Epithelial cell of proximal tubule (primary cell): ENCODE measurements at places on chromosomes 1 and 21. TPM values are rescaled to one million over a fixed set of nuclear protein-coding genes. Genes with fewer than 3 reads are reported as not detected.

Gene CGN
- 9.5 and 10.1 TPM in 2 replicates for total RNA-seq

Gene PDC
- not detected in 2 replicates for total RNA-seq

Gene PCP4
- not detected in 2 replicates for total RNA-seq

Gene ZZZ3
- 32.1 and 43.3 TPM in 2 replicates for total RNA-seq

Gene PROK1
- total RNA-seq = not detected in 2 replicates

Gene IBA57
- 2.0 and 6.9 TPM in 2 replicates for total RNA-seq

Gene RGS13
- not detected in 2 replicates for total RNA-seq

Gene FMO3
- total RNA-seq = not detected in 2 replicates

Gene CDA
- total RNA-seq = 6.0 and 10.1 TPM in 2 replicates

Gene EIF4G3
- total RNA-seq = 21.0 and 27.3 TPM in 2 replicates
